ENCODE measurements at places on chromosomes 1 and 21.

DNA sequence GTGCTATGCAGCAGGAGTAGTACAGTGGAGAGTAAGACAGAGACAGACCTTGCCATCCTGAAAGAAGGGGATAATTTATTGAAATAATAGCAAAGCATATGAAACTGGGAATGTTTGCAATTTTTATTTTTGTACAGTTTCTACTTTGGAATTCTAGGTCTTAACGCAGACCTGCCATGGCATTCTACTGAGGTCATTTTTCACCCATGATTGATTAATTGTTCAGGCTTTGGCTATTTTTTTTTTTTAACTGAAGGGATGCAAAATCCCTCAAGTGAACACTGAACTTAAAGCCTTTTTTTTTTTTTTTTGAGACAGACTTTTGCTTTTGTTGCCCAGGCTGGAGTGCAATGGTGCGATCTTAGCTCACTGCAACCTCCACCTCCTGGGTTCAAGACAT is 27.1 kb downstream of the MTF2 start:
- DNase-seq, result no peak

DNA sequence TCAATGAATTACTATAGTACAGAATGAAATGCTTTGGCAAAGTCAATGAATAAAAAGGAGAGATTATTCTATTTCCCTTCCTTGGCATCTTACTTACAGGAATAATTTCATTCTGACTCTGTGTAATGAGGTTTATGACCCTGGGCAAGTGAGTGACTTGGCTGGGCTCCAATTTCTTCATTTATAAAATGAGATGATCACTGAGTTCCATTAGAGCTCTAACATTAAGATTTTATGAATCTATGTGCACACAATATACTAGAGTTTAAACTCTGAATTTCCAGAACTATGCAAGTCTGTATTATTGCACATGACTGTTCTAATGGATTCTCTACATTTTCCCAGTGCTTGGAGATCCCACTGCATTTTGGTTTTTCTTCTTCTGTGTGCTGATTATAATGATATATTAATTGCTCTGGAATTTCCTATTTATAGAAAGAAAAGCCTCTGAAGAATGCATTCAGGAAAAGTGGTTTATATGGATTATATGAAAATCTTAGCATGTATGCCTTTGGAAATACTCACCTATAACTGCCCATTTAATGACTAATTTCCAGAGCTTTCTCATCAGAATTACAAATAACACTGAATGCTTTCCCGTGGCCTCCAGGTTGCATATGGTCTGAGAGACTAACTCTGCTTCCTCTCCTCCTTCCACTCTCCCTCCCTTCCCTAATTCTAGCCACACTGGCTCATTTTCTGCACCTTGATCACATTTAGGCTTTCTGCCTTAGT is 97.4 kb upstream of the CHRM3 start:
- no peak for DNase-seq

- DNase-seq, result no peak
Measured at GRCh38 chr1:26838474-26839338, 12.2 kb downstream of the ZDHHC18 start.

DNA sequence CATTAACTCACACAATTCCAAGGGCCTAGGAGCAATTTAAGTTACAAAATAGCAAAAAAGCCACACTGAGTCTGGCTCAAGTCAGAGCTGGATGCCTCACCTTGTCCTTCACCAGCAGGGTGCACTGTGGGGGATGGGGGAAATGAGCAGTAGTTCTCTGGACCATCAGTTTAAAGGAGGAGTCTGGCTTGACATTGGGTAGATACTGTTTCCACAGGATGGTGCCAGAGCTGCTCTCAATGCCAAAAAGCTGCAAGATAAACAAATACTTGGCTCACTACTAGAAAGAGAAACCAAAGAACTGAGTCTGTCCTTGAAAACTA is 18.8 kb downstream of the EMC1 start:
- no peak for DNase-seq

- DNase-seq, result no peak
Measured at GRCh38 chr1:41704196-41704595, 214.5 kb downstream of the HIVEP3 start.

- no peak for DNase-seq
Measured at GRCh38 chr1:160125746-160126145, 10.2 kb downstream of the ATP1A2 start.

DNA sequence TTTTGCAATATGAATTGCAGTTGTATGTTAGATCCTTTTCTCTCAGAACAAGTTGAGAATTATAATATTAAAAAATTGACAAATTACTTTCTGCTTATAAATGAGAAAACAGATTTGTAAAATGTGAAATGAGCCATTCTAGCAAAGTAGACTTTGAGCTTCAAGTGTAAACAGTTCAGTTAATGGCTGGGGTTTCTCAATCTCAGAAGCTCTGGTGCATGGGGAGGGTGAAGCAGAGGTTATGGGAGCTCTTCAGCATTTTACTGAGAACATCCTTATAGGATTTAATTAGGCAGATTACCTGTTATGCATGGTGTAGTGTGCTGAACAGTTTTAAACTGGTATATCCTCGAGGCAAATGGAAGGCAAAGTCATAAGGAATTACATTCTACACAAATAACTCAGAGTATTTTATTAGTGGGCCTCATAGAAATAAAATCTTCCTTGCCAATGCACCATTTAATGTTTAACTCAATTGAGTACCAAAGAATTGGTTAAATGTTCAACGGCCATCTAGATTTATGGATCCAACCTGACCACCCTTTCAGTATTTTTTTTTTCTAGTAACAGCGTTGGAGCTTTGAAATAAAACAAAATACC is 1143.6 kb upstream of the ADGRL2 start:
- no peak for DNase-seq

DNA sequence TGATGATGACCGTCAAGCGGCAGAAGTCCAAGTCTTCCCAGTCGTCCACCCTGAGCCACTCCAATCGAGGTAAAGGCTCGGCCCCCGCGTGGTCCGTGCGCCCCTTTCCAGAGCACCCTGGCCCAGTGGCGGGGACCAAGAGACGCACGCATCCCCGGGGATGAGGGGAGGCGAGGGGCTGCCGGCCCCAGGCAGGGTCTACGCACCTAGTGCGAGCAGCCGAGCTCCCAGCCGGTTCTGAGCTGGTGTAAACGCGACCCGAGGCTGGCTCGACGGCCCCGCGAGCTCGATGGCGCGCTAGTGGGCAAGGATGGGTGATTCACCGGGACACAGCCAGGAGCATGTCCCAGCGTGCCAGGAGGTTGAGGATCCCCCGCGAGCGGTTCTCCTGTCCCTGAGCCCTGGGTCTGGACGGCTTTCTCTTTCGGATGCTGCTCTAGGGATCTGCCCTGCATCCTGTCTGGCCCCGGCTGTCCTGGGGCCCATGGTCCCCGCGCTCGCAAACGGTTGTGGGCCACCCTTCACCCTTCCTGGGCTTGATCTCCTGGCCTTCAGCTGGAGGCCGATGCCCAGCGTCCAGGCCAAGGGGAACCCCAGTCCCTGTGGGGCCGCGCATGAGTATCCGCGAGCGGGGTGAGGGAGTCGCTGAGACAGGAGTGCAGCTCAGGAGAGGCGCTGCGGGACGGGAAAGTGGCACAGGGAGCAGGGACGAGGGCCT is 689 bp downstream of the PKP1 start:
- DNase-seq, result no peak

- no peak for DNase-seq
Measured at GRCh38 chr1:150192012-150192411, 42.3 kb downstream of the PLEKHO1 start.

DNA sequence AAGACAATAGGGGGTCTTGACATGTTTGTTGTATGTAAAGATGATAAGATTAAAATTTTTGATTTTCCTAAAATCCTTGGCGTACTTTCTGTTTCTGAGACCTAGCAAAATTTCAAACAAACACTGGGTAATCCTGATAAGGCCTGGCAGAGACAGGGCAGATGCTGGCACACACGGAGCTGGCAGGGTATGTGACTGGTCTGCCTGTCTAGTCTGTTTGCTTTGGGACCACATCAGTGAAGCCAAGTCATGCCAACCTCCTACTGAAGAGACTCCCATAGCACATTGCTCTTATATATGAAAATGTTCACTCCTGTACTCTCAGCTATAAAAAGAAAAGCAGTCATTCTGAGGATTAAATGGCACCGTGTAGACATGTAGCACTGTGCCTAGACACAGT is 14.1 kb downstream of the TOR3A start:
- no peak for DNase-seq

- DNase-seq, result no peak
Measured at GRCh38 chr1:229183588-229183987, 87.3 kb upstream of the RAB4A start.

DNA sequence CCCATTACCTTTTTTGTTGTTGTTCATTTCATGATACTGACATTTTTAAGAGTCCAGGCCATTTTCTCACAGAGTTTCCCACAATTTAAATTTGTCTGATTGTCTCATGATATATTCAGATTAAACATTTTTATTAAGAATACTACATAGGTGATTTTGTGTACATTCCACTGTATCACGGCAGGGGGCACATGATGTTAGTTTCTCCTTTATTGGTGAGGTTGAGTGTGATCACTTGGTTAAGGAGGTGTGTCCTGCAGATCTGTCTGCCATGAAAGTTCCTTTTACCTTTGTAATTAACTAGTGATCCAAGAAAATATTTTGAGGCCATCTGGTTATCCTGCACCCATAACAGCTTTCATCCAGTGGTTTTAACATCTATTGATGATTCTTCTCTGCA is 11.8 kb downstream of the RTCA start:
- no peak for DNase-seq

GRCh38 chr1:156489166-156489934 is 11.2 kb downstream of the MEF2D start:
- no peak for DNase-seq

GRCh38 chr1:3186526-3186921 is 117.5 kb downstream of the PRDM16 start:
- DNase-seq, result no peak

- DNase-seq, result no peak
Measured at GRCh38 chr1:98203466-98203865, 282.6 kb upstream of the DPYD start.

- DNase-seq, result no peak
Measured at GRCh38 chr1:87941337-87941946, 612.8 kb downstream of the LMO4 start.

GRCh38 chr21:35011681-35012080 is 37.4 kb downstream of the RUNX1 start:
- DNase-seq, result no peak

DNA sequence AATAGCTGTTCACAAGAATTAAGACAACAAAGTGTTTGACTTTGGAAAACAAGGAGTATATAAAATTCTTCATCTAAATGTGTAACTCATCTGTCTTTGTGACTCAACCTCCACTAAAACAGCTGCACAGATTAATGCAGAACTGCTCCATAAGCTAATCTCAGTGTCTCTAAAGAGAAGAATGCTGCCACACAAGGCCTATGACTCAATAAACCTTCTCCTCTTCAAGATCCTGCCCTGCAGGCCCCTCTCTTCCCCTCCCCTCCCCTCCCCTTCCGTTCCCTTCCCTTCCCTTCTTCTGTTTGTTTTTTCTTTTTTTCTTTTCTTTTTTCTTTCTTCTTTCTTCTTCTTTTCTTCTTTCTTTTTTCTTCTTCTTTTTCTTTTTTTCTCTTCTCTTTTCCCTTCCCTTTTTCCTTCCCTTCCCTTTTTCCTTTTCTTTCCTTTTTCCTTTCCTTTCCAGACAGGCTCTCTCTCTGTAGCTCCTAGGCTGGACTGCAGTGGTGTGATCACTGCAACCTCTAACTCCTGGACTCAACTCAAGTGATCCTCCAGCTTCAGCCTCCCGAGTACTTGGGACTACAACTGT is 1052.8 kb downstream of the BRINP3 start:
- DNase-seq, result no peak

DNA sequence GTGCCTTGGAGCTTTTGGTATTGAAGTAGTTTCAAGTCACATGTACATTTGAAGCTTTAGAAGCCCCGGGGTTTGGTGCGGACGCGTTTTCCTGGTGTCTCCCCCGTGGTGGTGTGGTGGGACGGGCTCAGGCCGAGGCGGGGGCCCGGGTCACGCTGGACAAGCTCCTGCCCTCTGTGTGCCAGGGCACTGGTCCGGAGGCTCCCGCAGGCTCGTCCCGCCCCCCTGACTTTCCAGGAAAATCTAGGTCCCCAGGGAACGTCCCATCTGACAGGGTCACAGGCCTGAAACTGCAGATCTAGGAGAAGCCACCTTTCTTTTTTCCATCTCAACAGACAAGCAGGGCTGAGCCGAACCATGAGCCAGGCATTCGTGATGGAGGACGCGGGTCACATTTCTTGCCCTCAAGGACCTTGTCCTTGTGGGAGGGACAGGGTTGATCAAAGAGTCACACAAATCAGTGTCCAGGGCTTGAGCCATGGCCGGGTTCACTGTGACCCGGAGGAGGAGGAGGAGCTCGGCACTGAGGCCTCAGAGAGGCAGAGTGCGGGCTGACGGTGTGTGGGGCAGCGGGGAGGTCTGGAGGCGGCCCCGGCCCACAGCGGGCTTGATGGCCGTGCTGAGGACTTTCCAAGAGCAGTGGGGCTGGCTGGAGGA is 1.6 kb downstream of the DMRTB1 start:
- no peak for DNase-seq

- DNase-seq, result no peak
Measured at GRCh38 chr1:2404142-2404889, 8.0 kb downstream of the PEX10 start.

- DNase-seq, result no peak
Measured at GRCh38 chr1:223179786-223180185, 36.7 kb upstream of the TLR5 start.
